ENCODE measurements at places on chromosomes 12 and 14. TPM values are rescaled to one million over a fixed set of nuclear protein-coding genes. Genes with fewer than 3 reads are reported as not detected.

Gene GZMB
- 62.7 TPM for total RNA-seq

Gene YBX3
- 39.7 TPM for total RNA-seq

Gene ACACB
- total RNA-seq = 12.1 TPM

Gene PRR4
- 1.8 TPM for total RNA-seq

Gene LMNTD1
- not detected for total RNA-seq

Gene DPPA3
- total RNA-seq = not detected

Gene CCDC184
- total RNA-seq = 0.45 TPM

Gene NANOG
- not detected for total RNA-seq
